ENCODE measurements at places on chromosomes 5 and 9. TPM values are rescaled to one million over a fixed set of nuclear protein-coding genes. Genes with fewer than 3 reads are reported as not detected.

Gene ELL2
- total RNA-seq = 8.1 TPM

Gene LURAP1L
- 11.3 TPM for total RNA-seq

Gene PELO
- 29.1 TPM for total RNA-seq

Gene ZDHHC21
- 11.0 TPM for total RNA-seq

Gene RIMOC1
- 7.8 TPM for total RNA-seq

Gene GAS1
- 0.63 TPM for total RNA-seq

Gene FYB1
- under 0.01 TPM for total RNA-seq

Gene RNF183
- not detected for total RNA-seq

Gene SAXO1
- total RNA-seq = under 0.01 TPM

Gene AGXT2
- total RNA-seq = not detected

Gene SARDH
- 0.19 TPM for total RNA-seq

Gene GPR150
- not detected for total RNA-seq

Gene MCTP1
- 321 TPM for total RNA-seq

Gene KIF12
- total RNA-seq = not detected

Gene ZNF879
- total RNA-seq = 5.2 TPM

Gene ARSI
- total RNA-seq = 0.16 TPM

Gene GABRB2
- not detected for total RNA-seq

Gene FNIP1
- total RNA-seq = 18.3 TPM

Gene PCDHB5
- total RNA-seq = 0.32 TPM

Gene PRLR
- total RNA-seq = not detected

Gene FOXD4
- 0.25 TPM for total RNA-seq

Gene LRRTM2
- total RNA-seq = 1.2 TPM

Gene TMEFF1
- total RNA-seq = 3.6 TPM

Gene CAVIN4
- 4.6 TPM for total RNA-seq

Gene SLC25A2
- 0.16 TPM for total RNA-seq

Gene RANBP3L
- total RNA-seq = not detected

Gene GPR151
- total RNA-seq = not detected

Measured in bladder microvascular endothelial cell (primary cell).